Esophagus muscularis mucosa (tissue), 4 donors: ENCODE measurements at places on chromosomes 12 and 14.

GRCh38 chr12:14357486-14357885 is 8.0 kb upstream of the ATF7IP start:
- H3K36me3 ChIP-seq, result no peaks in the 10 kb centered on the region
- DNase-seq, result no peak
- H3K27me3 ChIP-seq, result no peaks in the 10 kb centered on the region

- H3K4me1 ChIP-seq, result peaks cover 19% of the 10 kb centered on the region
- H3K27ac ChIP-seq, result no peak overlapping the region
- no peaks in the 10 kb centered on the region for H3K36me3 ChIP-seq
- H3K27me3 ChIP-seq, result peaks cover 7% of the 10 kb centered on the region
- H3K4me3 ChIP-seq, result no peak overlapping the region
These were observed 82.1 kb downstream of the NTF3 start for GRCh38 chr12:5514016-5514415.

DNA sequence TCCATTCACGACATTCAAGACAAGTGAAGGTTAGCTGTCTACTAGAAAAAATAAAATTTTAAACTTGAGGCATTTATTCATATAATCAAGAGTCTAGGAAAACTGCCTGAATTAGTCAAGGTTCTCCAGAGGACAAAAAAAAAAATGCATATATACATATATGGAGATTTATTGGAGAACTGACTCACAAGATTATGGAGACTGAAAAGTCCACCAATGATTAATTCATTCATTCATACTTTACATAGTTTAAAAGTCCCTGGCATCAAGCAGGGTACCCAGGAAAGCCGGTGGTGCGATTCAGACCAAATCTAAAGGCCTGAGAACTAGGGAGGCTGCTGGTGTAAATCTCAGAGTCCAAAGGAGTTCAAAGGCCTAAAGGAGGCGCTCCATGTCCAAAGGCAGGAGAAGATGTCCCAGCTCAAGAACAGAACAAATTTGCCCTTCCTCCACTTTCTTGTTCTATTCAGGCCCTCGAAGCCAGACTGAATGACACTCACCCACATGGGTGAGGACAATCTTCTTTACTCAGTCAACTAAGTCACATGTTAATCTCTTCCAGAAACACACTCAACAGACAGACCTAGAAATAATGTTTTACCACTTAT is 64.3 kb downstream of the ANKS1B start:
- no peak for DNase-seq
- H3K36me3 ChIP-seq, result no peaks in the 10 kb centered on the region
- H3K27me3 ChIP-seq, result no peaks in the 10 kb centered on the region
- H3K27ac ChIP-seq, result no peak overlapping the region
- H3K4me3 ChIP-seq, result no peak overlapping the region
- H3K4me1 ChIP-seq, result no peaks in the 10 kb centered on the region

- H3K4me1 ChIP-seq, result peaks cover 43% of the 10 kb centered on the region
- H3K4me3 ChIP-seq, result no peak overlapping the region
- no peaks in the 10 kb centered on the region for H3K36me3 ChIP-seq
- peak; percentile 19 for DNase-seq
- H3K27ac ChIP-seq, result no peak overlapping the region
These were observed 10.0 kb downstream of the NIN start for GRCh38 chr14:50820786-50821509.

- no peaks in the 10 kb centered on the region for H3K27me3 ChIP-seq
- no peak for DNase-seq
- no peaks in the 10 kb centered on the region for H3K4me1 ChIP-seq
- no peak overlapping the region for H3K27ac ChIP-seq
These were observed 1226.0 kb upstream of the SEL1L start for GRCh38 chr14:82759656-82760055.

DNA sequence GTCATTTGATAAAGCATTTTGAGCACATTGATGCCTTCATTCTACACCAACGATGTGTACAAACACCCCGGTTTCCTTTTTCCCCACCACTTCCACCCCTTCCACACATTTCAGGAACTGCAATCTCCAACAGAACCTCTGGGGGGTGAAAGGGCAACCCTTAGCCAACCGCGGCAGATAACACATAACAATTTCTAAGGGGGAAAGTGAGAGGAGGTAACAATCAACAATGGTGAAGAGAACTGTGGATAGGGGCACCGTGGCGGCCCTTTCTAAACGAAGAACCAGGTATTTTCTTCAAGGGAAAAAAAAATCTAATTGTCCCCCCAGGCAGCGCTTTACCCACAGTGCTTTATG is 1.1 kb downstream of the KITLG start:
- no peak for DNase-seq
- H3K36me3 ChIP-seq, result no peaks in the 10 kb centered on the region
- H3K27me3 ChIP-seq, result no peaks in the 10 kb centered on the region
- peak overlapping the region; percentile 85 for H3K27ac ChIP-seq

- no peak overlapping the region for H3K27ac ChIP-seq
- H3K4me3 ChIP-seq, result no peak overlapping the region
- H3K36me3 ChIP-seq, result no peaks in the 10 kb centered on the region
- no peak for DNase-seq
- no peaks in the 10 kb centered on the region for H3K27me3 ChIP-seq
These were observed 457.1 kb downstream of the TMEM132D start for GRCh38 chr12:129446696-129447095.

- H3K4me1 ChIP-seq, result no peaks in the 10 kb centered on the region
- no peak overlapping the region for H3K27ac ChIP-seq
- no peaks in the 10 kb centered on the region for H3K36me3 ChIP-seq
- no peak for DNase-seq
These were observed 137.9 kb downstream of the IGF1 start for GRCh38 chr12:102342281-102343006.

DNA sequence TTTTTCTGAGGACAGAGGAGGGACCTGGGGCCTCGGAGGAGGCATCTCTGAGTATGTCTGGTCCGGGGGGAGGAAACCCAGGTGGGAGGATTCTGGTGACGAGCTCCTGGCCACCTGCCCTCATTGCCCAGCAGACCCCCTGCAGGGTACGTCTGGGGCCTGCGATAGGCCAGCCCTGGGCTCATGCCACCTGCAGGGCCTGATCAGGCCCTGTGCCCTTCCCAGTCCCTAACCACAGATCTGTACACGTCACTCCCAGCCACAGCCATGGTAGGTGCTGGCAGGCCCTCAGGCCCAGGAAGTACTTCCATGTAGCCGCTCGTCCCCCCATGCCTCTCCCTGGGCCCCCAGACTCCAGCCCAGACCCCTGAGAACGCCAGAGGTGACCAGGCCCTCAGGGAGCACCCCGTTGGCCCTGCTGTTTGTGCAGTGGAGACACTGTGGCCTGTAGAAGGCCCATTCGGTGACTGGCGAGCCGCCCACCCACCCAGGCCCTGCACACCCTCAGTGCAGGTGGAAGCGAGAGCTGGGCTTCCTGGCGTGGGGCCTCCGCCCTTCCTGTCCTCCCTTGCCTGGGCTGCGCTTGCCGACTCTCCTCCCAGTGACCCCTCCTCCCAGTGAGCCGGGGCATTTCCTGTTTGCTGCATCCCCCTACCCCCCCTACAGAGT is 5.7 kb downstream of the INF2 start:
- peaks cover 100% of the 10 kb centered on the region for H3K4me1 ChIP-seq
- peaks cover 7% of the 10 kb centered on the region for H3K36me3 ChIP-seq
- peak overlapping the region; percentile 64 for H3K27ac ChIP-seq
- no peaks in the 10 kb centered on the region for H3K27me3 ChIP-seq
- peak overlapping the region; percentile 30 for H3K4me3 ChIP-seq

- no peaks in the 10 kb centered on the region for H3K4me1 ChIP-seq
- H3K4me3 ChIP-seq, result no peak overlapping the region
These were observed 188.5 kb upstream of the CAND1 start for GRCh38 chr12:67080637-67081036.

- no peak for DNase-seq
- H3K4me1 ChIP-seq, result peaks cover 3% of the 10 kb centered on the region
- no peak overlapping the region for H3K27ac ChIP-seq
These were observed 31.9 kb downstream of the USP15 start for GRCh38 chr12:62291864-62292760.

GRCh38 chr14:82502043-82502442 is 968.4 kb upstream of the SEL1L start:
- H3K27me3 ChIP-seq, result no peaks in the 10 kb centered on the region
- no peak for DNase-seq
- no peak overlapping the region for H3K4me3 ChIP-seq
- no peaks in the 10 kb centered on the region for H3K36me3 ChIP-seq
- peaks cover 39% of the 10 kb centered on the region for H3K4me1 ChIP-seq

- H3K4me3 ChIP-seq, result no peak overlapping the region
- H3K27ac ChIP-seq, result peak overlapping the region; percentile 30
- DNase-seq, result no peak
- H3K36me3 ChIP-seq, result no peaks in the 10 kb centered on the region
- peaks cover 57% of the 10 kb centered on the region for H3K4me1 ChIP-seq
- no peaks in the 10 kb centered on the region for H3K27me3 ChIP-seq
These were observed 41.1 kb downstream of the PSMA6 start for GRCh38 chr14:35333264-35333730.

DNA sequence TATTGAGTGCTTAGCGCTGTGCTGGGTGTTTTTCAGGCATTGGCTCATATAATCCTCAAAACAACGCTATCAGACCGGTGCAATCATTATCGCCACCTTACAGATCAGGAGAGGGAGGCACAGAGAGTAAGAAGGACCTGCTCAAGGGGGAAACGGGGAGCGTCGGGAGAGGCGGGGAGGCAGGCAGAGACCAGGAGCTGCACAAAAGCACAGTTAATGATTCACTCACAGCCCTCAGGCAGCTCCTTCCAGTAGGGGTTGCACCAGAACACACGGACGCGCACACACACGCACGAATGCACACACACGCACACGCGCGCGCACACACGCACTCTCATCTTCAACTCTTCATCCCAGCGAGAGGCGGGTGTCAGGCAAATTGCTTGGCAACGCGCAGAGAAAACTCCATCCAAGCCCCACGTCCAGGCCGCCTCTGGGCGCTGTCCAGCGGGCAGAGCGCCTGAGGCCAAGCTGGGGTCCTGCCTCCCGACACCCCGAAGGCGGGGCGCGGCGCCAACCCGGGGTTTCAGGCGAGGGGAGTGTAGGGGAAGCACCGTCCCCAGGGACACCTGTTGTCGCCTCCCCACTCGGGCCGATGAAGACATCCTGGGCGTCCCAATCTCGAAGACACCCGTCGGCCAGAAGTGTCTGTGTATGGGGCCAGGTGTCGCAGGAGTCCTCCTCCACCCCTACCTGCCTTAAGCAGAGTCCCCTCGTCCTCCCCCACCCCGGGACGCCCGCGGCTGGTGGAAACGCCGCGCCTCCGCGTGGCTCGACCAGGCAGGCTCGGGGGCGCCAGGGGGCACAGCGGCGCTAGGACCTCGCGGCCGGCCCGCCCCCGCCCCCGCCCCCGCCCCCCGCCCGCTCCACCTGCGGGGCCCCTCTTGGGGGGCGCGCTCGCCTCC is 35.5 kb upstream of the STON2 start:
- H3K36me3 ChIP-seq, result no peaks in the 10 kb centered on the region
- H3K4me3 ChIP-seq, result peak overlapping the region; percentile 68
- peak overlapping the region; percentile 63 for H3K27ac ChIP-seq
- DNase-seq, result no peak
- H3K27me3 ChIP-seq, result peaks cover 23% of the 10 kb centered on the region

- H3K27me3 ChIP-seq, result no peaks in the 10 kb centered on the region
- H3K27ac ChIP-seq, result no peak overlapping the region
- no peak overlapping the region for H3K4me3 ChIP-seq
- H3K4me1 ChIP-seq, result peaks cover 4% of the 10 kb centered on the region
- no peaks in the 10 kb centered on the region for H3K36me3 ChIP-seq
These were observed 54.8 kb upstream of the DYRK2 start for GRCh38 chr12:67593461-67594330.

DNA sequence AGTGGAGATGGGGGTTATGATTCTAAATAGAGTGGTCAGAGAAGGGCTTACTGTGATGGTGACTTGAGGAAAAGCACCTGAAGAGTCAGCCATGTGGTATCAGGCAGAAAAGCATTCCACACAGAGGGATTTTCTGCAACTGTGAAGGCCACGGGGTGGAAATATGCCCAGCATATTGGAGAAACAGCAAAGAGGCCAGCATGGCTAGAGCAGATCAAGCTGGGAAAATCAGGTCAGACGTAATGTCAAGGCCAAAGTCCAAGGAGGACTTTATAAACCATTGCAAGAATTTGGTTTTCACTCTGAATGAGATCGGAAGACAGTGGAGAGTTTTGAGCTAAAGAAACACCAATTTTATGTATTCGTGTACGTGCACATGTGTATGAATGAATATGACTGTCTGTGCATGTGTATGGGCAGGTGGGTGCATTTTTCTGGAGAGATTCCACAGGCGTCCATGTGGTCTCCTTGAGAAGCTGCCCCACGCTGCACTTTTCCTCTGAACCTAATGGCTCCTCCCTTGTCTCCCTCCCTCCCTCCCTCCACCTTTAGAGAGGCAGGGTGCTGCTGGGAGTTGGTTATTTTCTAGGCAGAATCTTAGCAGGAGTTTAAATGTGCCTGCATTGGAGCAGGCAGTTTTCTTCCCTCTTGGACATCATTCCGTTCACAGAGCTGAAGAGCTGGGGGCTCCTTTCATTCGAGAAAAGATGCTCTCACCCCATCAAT is 97.4 kb upstream of the PPP4R3A start:
- DNase-seq, result no peak
- H3K27me3 ChIP-seq, result no peaks in the 10 kb centered on the region
